ENCODE measurements at places on chromosomes 5 and 9. TPM values are rescaled to one million over a fixed set of nuclear protein-coding genes. Genes with fewer than 3 reads are reported as not detected.

The NRG2 gene
- total RNA-seq = 3.3 TPM

The NOXA1 gene
- total RNA-seq = 3.8 TPM

The PCDHB16 gene
- 6.1 TPM for total RNA-seq

The PCDHA13 gene
- total RNA-seq = 1.4 TPM

The ASPN gene
- total RNA-seq = 4.8 TPM

The PAPPA gene
- total RNA-seq = 35.3 TPM

The CHSY3 gene
- total RNA-seq = 6.9 TPM

The UGT3A2 gene
- total RNA-seq = not detected

GRCh38 chr9:93290495-93291434, 106.8 kb downstream of the WNK2 start:
- no peak for DNase-seq

DNA sequence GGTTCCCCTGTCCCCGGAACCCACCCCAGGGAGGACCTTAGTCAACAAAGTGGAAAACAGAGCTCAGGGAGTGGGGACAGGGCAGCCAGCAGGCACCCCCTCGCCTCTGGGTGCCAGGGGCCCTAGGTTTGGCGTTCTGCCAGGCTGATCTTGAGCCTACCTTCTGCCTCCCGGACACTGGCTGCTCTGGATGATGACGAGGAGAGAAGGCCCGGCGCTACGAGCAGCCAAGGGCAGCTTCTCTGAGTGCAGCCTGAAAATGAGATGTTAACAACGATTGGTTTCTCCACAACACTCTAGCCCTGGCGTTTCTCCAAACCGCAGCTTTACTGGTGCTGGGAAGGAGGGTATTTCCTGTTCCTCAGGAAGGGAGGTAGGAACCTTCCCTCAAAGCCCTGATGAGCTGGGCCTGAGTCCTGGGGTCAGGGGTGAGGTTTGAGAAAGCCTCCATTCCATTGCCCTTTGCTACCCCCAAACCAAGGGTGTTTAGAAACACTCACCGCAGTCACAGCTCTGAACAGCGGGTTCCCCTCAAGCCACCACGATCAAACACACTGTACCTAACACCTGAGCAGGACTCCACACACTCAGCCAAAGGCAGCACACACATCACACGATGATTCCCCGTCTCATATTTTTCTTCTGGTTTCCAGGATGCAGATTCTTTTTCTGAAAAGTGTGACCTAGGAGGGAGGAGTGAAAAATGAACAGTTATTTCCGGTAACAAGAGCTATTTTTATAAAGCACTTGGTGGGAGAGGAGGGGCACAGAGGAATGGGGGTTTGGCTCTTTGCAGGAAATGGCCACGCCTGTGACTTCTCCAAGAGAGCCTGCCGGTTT, at the start of gene STING1:
Gene STING1 (minus strand): TSS at position 709 of the 840 bp plus-strand sequence. CDS start 1,054 bp downstream, outside the sequence.
- peak; percentile 79 for DNase-seq

GRCh38 chr5:133298447-133298846, 246.6 kb downstream of the HSPA4 start:
- DNase-seq = no peak

DNA sequence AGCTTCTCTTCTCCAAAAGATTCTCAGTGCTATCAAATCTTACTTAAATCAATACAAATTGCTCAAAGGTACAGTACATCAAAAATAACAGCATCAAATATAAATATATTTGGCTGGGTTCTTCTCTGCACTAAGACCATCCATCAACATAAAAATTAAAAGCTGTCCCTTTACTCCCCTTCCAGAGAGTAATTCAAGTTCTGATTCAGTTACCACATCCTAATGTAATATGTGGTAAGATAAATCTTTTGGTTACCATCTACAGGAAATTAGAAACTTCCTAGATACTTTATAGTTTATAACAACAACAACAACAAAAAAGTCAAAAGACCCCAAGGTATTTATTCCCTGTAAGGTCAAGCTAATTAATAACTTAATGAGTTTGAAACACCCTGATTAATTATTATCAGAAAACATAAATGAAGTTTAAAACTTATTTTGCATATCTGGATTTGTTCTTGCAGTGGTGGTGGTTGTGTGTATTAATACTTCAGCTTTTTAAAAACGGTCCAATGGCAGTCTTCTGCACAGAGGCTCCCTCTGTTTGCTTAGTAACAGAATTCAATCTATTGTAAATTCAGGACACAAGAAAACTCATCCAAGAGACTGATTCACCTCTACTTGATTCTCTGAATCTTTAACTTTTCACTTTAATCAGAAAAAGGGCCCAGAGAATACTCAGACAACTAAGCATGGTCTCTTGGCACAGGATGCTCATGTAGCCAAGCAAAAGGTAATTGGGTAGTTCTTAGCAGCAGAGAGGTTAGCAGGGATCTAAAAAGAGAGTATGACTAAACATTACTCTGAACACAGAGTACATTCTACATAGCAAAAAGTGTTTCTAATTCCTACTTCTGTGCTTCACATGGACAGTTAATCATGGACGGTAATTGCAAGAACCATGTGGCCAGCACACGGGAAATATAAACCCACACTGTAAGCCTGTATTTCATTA, 20.1 kb downstream of the DIAPH1 start:
- DNase-seq = no peak

DNA sequence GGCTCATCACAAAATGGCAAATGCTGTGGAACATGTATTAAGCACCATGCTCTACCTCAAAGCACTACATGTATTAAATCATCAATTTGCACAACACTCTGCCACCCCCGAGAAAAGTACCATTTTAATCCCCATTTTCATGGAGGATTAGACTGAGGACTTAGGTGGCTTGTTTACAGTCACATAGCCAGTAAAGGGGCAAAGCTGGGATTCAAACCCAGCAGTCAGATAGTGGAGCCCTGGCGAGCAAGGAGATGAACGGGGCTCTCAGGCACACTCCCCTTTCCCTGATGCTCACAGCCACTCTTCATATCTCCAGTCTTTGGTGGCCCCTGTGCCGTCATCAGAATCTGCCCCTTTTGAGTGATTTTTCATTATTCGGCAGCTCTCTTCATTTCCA, 262.9 kb downstream of the DIRAS2 start:
- no peak for DNase-seq

- DNase-seq = no peak
These were observed 6.1 kb downstream of the RPS14 start for GRCh38 chr5:150443242-150444075.

DNA sequence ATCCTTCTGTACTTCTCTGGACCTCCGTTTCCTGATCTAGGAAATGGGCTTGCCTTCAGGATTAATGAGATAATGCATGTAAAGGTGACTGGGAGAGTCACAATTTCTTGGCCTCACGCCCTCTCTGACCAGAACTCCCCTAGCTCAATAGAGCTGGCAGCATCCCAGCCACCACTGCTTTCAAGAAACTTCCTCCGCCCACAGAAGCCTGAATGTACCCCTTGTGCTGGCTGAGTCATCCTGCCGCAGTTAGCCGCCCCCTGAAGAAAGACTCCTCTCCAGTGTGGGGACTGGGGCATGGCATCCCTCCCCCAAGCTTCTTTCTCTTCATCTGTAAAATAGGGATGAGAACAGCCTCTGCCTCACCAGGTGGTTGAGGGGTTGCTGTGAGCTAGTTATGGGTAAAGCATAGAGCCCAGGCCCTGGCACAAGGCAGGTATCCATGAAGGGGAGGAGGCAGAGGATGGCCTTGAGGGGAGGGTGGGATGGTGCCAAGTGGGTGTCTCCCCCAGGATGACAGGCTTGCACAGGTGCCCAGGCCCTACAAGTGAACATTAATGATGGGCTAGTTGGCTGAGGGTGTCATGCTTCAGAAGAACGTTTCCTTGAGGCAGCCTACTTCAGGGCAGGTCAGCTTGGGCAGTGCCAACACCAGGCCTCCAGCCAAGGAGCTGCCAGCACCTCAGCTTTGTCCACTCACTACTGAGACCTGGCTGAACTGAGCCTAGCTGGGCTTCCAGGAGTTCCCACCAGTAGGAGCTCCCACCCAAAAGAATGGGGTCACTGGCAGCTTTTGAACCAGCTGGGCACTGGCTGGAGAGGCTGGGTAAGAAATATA, 3.4 kb downstream of the PDLIM4 start:
- DNase-seq = peak; percentile 78

DNA sequence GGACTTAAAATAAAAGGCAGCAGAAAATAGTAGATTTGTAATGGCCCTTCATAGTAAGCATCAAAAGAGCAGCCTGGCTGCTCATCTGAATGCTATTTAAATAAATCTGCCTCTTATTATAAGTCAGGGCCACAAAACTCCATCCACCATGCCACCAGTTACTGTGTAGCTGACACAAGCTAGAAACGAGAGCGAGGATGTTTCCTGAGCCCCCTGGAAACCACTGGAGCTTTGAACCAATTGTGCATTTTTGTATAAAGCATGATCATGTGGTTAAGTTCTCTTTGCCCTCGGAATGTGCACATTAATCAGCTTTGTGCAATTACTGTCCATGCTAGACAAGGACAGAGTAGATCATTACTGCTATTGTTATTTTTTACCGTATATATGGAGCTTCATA, 17.4 kb downstream of the SLC24A2 start:
- no peak for DNase-seq

- no peak for DNase-seq
These were observed 1.2 kb downstream of the JMY start for GRCh38 chr5:79236970-79237739.

DNA sequence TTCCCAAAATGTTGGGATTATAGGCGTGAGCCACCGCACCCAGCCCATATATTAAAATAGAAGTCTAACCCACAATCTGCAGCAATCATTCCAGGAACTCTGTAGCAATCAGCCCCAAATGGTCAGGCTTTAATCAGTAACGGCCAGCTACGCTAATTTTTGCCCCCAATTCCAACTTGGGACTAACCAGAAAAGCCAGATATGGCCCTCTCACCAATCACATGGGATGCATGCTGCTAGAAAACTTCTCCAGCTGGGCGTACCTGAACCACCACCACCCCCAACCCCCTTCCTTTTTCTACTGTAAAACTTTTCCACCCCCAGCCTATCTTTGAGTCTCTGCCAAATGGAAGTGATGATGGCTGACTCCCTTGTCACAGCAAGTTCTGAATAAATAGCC, 4.1 kb downstream of the SUSD1 start:
- no peak for DNase-seq

- DNase-seq = no peak
These were observed 468.7 kb downstream of the SPATA31D1 start for GRCh38 chr9:82457298-82457697.

- no peak for DNase-seq
These were observed 10.8 kb downstream of the CDC37L1 start for GRCh38 chr9:4690144-4690543.

GRCh38 chr5:24080046-24080445, 564.7 kb downstream of the CDH10 start:
- DNase-seq = no peak

- DNase-seq = no peak
These were observed 39.7 kb downstream of the PLPP7 start for GRCh38 chr9:131329241-131329641.

DNA sequence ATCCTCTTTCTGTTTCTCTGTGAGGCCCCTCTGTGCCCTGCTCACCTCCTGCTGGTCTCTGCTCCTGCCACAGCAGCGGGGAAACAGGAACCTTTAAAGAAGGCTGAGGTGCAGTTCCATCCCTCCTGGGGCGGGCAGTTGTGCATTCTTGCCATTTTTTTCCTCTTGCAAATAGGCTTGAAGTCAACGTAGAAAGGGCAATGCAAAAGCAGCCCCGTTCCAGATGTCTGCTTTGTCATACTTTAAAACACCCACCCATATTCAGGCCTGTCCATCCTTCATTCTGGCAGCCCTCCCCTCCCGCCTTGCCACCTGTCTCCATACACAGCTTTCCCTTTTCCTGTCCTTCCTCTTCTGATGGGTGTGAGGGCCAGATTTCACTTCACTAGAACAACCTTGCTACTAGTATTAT, 65.4 kb upstream of the KLF9 start:
- no peak for DNase-seq

- no peak for DNase-seq
These were observed 421.3 kb downstream of the CETN3 start for GRCh38 chr5:89988129-89988810.
